ENCODE measurements at places on chromosomes 6 and 20.

DNA sequence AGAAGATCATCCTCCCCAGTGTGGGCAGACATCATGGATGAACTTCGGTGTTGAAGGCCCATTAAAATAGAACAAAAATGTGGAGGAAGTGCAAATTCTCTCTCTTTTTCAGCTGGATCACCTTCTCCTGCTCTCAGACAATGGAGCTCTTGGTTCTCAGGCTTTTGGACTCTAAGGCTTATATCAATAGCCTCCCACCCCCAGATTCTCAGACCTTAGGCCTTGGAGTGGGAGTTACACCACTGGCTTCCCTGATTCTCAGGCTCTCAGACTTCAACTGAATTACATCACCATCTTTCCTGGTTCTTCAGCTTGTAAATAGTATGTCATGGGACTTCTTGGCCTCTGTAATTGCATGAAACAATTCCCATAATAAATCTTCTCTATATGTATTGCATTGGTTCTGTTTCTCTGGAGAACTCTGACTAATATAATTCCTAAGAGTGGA is 36.6 kb downstream of the NSFL1C start:
- DNase-seq, result no peak

GRCh38 chr6:7446619-7447325 is 57.2 kb downstream of the RIOK1 start:
- no peak for DNase-seq

DNA sequence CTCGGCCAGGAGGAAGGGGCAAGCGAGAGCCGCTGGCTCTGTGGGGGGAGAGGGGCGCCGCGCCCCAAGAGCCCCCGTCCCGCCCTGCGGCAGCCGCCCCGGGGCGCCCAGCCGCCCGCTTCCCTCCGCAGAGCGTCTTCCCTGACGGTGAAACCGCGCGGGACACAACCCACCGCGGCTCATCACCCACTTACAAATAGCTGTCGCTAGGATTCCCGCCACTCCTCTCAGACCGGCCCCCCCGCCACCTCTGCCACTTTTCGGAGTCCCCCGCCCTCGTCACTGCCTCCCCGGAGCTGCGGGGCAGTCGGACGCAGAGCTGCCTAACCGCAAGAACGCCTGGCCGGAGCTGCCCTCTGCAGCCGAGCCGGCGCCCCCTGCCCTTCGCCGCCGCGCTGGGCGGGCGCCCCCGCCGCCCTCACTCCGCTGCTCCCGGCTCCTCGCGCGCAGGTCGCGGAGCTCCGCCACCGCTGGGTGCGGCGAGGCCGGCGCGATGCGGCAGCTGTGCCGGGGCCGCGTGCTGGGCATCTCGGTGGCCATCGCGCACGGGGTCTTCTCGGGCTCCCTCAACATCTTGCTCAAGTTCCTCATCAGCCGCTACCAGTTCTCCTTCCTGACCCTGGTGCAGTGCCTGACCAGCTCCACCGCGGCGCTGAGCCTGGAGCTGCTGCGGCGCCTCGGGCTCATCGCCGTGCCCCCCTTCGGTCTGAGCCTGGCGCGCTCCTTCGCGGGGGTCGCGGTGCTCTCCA is at the start of gene SLC35D3:
Gene SLC35D3 (plus strand): TSS at position 366 of the 749 bp plus-strand sequence. CDS start 128 bp downstream, at position 494.
- no peak for DNase-seq

DNA sequence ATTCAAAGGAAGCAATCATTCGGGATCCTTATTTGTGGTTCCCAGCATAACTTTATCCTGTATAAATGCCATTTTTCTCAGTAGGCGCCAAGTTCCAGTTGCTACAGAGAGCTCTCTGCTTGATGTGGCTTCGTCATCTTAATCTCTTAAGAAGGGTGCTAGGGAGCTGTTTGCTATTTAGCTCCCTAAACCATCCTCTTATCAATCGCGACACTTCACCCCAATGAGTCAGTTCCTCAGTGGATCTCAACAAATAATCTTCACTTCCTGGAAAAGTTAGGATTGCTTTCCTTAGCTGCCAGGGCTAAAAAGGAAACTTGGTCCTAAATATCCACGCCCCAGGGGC is 1.3 kb upstream of the NKAIN2 start:
- no peak for DNase-seq

- no peak for DNase-seq
Observed at GRCh38 chr20:13819885-13820645, 35.2 kb downstream of the NDUFAF5 start.

- no peak for DNase-seq
Observed at GRCh38 chr6:43738877-43739641, 31.0 kb upstream of the VEGFA start.

GRCh38 chr6:125303512-125303854 is 1.7 kb upstream of the HDDC2 start:
- DNase-seq, result no peak

GRCh38 chr6:99613409-99613704 is 6.7 kb downstream of the PRDM13 start:
- DNase-seq, result no peak

- no peak for DNase-seq
Observed at GRCh38 chr20:50245498-50246366, 55.1 kb downstream of the CEBPB start.

DNA sequence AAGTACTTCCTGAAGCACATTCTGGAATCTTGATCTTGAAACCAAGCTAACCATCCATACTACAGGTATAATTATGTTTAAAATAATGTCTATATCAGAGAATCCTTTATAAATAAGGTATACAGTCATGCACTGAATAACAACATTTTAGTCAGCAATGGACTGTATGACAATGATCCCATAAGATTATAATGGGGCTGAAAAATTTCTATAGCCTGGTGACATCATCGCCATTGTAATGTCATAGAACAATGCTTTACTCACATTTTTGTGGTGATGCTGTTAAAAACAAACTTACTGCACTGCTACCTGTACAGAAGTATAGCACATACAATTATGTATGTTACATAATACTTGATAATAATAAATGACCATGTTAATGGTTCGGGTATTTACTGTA is 31.8 kb downstream of the RNF146 start:
- DNase-seq, result no peak

- no peak for DNase-seq
Observed at GRCh38 chr20:4809707-4810106, 88.0 kb downstream of the PRND start.

GRCh38 chr6:146543211-146543939 is at the start of gene RAB32:
Gene RAB32, plus strand, starts transcription at chr6:146543833. Its CDS starts 39 bp downstream, at chr6:146543872.
- DNase-seq, result no peak

DNA sequence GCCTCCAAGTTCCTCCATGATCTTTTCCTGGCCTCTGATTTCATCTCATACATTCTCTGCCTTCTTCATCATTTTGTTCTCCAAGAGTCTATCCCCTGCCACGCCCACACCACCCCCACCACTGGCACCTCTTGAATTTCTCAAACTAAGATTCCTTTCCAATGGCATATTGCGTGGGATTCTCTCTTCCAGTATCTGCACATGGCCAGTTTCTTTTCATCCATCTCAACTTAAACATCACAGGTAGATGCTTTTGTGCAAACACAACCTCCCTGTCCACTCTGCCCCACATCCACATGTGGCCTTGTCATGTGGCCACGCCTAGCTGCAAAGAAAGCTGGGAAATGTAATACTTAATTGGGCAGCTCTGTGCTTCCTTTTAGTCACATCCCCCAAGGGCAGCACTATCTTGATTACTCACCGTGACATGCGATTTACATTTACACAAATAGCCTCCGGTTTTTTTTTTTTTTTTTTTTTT is 33.4 kb upstream of the ZMYND8 start:
- DNase-seq, result no peak

DNA sequence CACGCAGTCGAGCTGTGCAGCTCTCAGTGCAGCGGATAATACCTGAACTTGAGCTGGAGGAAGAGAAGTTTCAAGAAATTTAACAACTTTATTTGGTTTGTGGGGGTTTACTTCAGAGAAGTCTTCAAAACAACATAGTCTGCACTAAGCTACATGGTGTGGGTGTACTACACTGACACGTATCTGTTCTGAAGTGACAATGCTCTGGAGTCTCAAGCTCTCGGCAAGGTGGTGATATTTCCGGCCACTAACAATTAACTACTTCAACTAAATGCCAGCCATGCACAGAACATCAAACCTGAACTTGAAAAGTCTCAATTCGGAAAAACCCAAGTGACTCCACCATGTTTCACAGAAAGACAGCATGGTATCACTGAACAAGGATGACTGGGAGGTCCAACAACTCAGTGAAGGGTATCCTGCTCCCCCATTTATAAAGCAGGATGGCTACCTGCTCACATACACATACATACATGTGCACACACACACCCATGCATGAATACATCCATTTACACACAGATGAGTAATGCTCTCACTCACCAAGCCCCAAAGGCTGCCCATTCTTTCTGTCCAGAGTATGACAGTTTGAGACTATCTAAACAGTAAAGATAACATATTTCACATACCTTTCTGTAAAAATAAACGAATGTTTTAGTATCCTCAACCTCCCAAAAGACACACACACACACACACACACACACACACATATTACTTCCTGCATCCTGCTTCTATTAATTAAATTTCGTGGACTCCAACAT is 15.4 kb upstream of the ANKRD60 start:
- DNase-seq, result no peak

GRCh38 chr6:7468382-7469081 is 72.9 kb upstream of the DSP start:
- no peak for DNase-seq
